ENCODE measurements at places on chromosomes 6 and 20. TPM values are rescaled to one million over a fixed set of nuclear protein-coding genes. Genes with fewer than 3 reads are reported as not detected.

DNA sequence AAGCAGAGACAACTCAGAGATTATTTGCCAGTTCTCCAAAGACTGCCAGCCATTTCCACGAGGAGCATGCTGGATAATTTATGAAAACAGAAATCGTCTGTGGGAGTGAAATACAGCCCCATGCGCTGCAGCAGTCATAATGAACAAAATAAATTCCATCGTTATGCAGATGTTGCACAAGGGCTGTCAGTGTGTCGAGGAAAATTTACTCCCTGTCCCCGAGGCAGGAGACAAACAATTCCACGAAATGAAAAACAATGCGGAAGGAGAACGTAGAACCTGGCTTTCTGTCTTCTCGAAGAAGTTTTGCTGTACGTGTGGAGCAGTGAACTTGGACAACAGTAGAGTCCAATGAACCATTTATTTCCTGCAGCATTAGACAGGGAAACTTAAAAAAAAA is 399.4 kb downstream of the CD83 start:
- DNase-seq = peak; percentile 76
- H3K27me3 ChIP-seq = peaks cover 13% of the 10 kb centered on the region
- H3K4me3 ChIP-seq = no peak overlapping the region
- H3K27ac ChIP-seq = peak overlapping the region; percentile 26
- peaks cover 5% of the 10 kb centered on the region for H3K4me1 ChIP-seq

DNA sequence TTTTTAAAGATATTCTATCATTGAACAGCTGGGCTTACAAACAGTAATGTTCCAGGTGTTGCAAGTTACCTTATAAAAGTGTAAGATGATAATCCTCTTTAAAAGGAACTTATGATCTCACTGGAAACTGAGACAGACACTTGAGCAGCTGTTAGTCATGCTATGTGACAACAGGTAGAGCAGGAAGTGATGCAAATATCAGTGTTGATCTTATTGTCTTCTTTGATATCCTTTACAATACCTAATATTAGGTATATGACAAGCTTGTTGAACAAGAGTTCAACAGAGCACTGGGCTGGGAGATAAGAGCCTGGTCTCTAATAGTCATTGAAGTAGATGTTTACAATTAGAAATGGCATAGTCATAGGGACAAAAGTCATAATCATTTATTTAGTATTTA is 150.0 kb downstream of the UBE3D start:
- H3K27ac ChIP-seq = no peak overlapping the region
- H3K36me3 ChIP-seq = no peaks in the 10 kb centered on the region
- no peaks in the 10 kb centered on the region for H3K4me1 ChIP-seq

DNA sequence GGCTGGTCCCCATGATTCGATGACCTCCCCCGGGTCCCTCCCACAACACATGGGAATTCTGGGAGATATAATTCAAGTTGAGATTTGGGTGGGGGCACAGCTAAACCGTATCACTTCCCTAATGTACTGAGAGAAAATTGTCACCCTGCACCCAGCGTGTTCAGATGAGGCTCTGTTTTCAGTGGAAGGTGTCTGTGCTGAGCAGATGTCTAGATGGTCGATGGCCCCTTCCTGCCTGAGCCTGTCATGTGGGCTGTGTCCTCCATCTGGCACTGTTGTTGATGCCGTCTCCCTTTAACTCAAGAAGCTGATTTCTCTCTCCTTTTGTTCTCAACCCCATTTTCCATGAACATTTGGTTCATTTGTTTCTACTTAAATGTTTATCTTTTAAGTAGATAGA is 37.0 kb downstream of the TMEM181 start:
- H3K27ac ChIP-seq = no peak overlapping the region
- H3K4me3 ChIP-seq = no peak overlapping the region
- no peaks in the 10 kb centered on the region for H3K27me3 ChIP-seq

DNA sequence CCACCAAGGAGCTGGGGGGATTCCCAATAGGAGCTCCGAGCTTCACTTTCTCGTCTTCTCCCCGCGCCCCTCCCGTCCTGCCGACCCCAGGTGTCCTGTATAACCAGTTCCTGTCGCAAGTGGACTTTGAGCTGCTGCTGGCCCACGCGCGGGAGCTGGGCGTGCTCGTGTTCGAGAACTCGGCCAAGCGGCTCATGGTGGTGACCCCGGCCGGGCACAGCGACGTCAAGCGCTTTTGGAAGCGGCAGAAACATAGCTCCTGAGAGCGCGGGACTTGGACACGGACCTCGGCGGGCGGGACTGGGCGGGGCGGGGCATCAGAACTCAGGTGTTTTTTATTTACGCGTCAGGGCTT is 340 bp upstream of the VARS2 start:
- peaks cover 60% of the 10 kb centered on the region for H3K36me3 ChIP-seq
- no peaks in the 10 kb centered on the region for H3K27me3 ChIP-seq
- H3K27ac ChIP-seq = peak overlapping the region; percentile 82
- H3K4me1 ChIP-seq = peaks cover 23% of the 10 kb centered on the region

DNA sequence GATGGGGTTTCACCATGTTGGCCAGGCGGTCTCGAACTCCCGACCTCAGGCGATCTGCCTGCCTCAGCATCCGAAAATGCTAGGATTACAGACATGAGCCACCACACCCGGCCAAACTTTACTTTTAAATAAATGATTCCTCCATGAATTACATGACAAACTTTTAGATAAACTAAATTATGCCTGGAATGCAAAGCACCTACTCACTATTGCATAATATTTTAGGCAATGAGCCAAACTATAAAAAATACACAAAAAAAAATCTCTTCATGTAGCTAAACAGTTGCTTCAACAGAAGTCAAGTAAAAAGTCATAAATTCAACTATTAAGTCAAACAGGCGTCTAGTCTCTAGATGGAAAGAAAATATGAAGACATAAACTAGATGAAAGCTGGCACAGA is 56.5 kb downstream of the PTPRK start:
- no peak overlapping the region for H3K27ac ChIP-seq
- DNase-seq = no peak
- H3K4me3 ChIP-seq = no peak overlapping the region
- no peaks in the 10 kb centered on the region for H3K27me3 ChIP-seq
- no peaks in the 10 kb centered on the region for H3K36me3 ChIP-seq
- no peaks in the 10 kb centered on the region for H3K4me1 ChIP-seq

GRCh38 chr6:89527634-89528033 is 94.7 kb downstream of the ANKRD6 start:
- no peaks in the 10 kb centered on the region for H3K36me3 ChIP-seq
- H3K27me3 ChIP-seq = no peaks in the 10 kb centered on the region
- no peak overlapping the region for H3K27ac ChIP-seq

DNA sequence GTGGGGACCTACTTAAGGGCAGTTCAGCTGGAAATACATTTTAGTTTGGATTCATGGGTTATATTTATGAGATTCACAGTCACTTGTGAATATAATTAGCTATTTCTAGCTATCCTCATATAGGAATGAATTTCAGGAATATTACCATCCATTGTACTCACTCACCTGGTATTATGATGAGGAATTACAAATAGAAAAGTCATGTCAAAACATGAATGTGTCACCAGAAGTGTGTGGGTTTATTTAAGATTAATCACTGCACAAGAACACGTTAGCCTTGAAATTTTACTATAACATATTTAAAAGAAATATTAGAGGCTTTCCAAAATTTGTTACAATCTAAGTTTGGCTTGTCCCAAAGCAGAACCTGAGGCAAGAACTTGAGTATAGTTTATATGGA is 510.5 kb downstream of the PHF3 start:
- H3K27ac ChIP-seq = no peak overlapping the region
- H3K36me3 ChIP-seq = no peaks in the 10 kb centered on the region
- no peak overlapping the region for H3K4me3 ChIP-seq
- H3K4me1 ChIP-seq = no peaks in the 10 kb centered on the region
- no peaks in the 10 kb centered on the region for H3K27me3 ChIP-seq
- DNase-seq = no peak

DNA sequence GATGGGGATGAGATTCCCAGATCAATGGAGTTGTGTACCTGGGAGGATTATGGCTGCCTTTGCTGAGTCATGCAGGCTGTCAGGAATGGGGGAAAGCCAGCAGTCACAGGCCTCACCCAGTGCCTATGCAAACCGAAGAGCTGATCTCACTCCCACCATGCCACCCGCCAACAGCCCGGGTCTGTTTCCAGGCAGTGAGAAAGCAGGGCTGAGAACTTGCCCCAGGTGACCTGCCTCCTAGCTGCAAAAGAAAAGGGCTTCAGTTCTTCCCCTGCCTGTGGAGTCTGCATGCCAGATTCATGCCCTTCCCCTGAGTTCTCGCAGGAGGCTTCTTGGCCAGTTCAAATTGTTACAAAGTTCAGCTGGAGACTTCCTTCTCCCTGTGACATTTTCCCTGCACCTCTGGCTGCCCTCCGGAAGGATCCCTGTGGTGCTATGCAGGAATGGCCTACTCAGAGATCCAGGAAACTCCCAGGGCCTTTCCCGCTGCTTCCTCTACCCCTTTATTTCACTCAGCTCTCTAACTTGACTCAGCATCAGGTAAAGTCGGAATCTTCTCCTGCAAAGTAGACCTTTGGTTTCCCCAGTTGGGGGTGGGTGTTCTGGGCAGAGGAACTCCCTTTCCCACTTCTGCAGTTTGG is 71.5 kb upstream of the B3GAT2 start:
- no peaks in the 10 kb centered on the region for H3K36me3 ChIP-seq
- no peak overlapping the region for H3K4me3 ChIP-seq
- H3K27me3 ChIP-seq = no peaks in the 10 kb centered on the region
- H3K4me1 ChIP-seq = no peaks in the 10 kb centered on the region
- H3K27ac ChIP-seq = no peak overlapping the region
- no peak for DNase-seq

DNA sequence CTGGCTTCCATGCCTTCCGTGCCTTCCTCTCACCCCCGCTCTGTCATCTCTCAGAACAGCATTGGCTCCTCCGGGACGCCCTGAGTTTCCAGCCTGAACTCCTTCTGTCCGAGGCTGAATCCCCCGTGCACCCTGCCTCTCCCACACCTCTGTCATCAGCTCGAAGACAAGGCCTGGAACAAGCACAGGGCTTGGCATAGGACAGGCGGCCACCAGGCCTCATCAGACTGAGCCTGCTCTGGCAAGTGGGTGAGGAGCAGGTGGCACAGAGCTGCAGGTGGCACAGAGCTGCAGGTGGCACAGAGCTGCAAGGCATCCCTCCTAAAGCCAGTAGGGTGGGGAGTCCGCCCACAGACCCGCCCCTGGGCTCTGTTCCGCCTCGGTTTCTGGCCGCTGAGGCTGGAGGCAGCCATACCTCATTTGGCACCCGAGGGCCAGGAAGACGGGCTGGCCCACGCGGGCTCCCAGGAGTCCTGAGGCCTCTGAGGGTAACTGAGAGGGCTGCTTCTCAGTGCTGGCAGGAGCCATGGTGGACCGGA is 60.2 kb downstream of the EZR start:
- no peak overlapping the region for H3K27ac ChIP-seq
- DNase-seq = no peak
- no peak overlapping the region for H3K4me3 ChIP-seq

Gene METTL24
- 1.4 TPM for total RNA-seq

Gene SCAND1
- 26.4 TPM for total RNA-seq

Gene CAGE1
- 0.04 TPM for total RNA-seq

Gene RIMS1
- total RNA-seq = 5.7 TPM

Gene EBF4
- total RNA-seq = 3.2 TPM
